Hepatocyte (in vitro differentiated cells): ENCODE measurements at places on chromosomes 1 and 21.

GRCh38 chr21:16834791-16835190 lies 678.1 kb upstream of the CXADR start:
- DNase-seq: no peak

DNA sequence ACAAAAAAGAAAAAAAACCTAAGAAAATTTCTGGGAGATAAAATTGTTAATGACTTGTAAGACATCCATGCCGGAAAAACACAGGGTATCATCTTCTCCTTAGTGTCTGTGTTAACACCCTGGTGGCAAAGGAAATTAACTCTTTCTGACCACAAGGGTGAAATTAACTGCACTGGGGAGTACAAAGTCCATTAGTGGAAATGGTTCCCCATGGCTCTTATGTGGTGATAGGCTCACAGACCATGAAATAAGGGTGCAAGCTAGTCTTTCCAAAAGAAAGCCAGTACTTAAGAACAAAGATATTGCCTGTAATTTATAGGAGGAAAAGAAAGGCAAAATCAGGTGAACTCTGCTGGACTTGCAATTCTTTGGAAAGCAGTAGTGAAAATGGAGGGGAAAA lies 185.4 kb downstream of the LRRIQ3 start:
- no peak for DNase-seq

DNA sequence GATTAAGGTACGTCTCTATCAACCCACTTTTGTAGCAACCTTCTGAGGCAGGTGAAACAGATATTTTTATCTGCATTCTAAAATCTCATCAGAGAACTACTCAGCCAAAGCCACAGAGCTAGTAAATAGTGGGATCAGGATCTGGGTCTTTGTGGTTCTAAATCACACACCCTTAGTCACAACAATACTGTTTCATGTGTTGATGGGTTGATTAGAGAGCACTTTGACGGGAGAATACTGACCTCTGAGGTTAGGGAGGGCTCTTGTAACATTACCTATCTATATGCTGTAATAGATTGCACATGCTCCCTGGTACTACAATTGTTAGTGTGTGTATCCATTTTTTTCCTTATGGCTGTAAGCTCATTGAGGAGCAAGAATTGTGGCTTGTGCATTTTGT lies 45.5 kb upstream of the CCDC190 start:
- no peak for DNase-seq

DNA sequence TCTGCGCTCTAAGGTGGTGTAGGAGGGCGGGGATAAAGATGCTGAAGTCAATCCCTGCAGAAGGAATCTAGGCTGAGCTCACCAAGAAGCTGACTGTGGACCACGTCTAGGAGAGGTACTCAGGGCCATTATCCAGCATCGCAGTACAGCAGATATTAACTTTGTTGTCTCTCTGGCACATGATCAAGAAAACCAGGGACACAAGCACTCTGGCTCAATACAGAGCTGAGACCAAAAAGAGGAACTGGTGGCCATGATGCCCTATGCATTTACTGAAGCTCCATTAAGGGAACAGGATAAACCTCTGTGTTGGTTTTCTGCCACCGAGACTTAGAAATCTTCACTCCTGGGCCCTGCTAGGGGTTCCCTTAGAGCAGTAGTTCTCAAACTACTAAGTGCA lies 38.0 kb upstream of the ANGPTL7 start:
- DNase-seq: no peak

DNA sequence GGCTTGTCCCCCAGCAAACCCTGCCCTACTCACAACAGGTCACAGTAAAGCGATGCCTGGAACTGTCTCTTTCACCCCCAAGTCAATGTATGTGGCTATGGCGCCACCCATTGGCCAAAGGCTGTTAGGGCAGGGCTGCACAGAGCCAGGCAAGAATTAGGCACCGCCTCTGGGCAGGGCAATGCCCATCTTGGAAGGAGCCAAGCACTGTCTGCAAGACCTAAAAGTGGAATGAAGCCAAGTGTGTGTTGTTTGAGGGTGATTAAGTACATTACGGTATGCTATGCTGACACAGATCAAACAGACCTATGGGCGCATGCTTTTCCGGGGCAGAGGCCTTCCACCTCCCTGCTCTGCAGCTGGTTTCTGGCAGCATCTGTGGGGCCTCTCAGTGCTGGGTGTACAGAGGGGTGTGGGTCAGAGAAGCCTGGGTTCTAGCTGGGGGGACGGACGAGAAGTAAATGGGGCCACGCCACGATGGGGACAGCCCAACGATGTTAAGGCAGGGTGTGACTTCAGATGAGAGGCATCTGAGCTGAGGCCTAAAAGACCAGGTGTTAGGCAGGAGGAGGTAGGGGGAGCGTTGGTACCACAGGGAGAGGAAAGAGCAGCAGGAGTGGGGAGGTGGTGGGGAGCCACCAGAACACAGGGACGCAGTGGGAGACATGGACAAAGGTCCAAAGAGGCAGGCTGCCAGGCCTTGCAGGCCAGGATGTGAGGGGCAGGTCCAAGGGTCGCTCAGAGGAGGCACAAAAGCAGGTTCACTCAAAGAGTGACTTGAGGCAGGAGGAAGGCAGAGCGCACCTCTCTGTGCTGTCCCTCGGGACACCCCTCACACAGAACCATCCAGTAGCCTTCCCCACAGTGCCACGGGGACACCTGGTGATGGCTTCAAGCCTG lies 49.8 kb downstream of the ACOT7 start:
- peak; percentile 86 for DNase-seq

DNA sequence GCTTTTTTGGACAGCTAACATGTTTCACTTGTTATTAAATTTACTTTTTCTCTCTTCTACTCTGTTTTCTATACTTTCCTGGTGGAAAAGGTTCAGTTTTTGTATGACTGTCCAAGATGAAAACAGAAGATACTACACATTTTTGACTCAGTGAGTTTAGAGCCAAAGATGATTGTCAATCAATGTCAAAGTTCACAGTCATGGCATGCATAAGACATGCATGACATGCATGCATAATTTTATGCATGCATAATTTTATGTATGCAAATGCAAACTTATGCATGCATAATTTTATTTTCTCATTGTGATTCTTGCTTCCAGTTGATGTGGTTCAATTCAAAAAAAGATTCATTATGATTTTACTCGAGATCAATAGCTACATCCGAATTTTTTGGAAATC lies 48.1 kb upstream of the TMPRSS15 start:
- no peak for DNase-seq

GRCh38 chr1:24503059-24503751 lies 569 bp downstream of the RCAN3 start:
- DNase-seq: peak; percentile 25

GRCh38 chr21:41763996-41764395 lies 2.9 kb downstream of the RIPK4 start:
- DNase-seq: no peak

DNA sequence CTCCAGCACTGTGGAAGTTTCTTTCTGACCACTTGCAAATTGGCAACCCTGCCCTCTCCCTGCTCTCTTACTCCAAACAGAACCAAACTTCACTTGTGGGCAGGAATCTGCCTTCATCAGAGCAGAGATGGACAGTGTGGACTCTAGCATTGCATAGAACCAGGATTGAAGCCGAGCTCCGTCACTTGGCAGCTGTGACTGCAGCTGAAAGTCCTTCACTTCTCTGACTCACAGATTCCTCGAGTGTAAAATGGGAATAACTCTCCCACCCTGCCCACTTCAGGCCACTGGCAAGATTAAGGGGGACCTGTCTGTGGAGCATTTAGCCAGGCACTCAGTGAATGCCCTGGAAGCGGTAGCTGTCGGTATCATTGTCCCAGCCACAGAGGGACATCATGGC lies 75.7 kb upstream of the ZBTB40 start:
- DNase-seq: no peak

DNA sequence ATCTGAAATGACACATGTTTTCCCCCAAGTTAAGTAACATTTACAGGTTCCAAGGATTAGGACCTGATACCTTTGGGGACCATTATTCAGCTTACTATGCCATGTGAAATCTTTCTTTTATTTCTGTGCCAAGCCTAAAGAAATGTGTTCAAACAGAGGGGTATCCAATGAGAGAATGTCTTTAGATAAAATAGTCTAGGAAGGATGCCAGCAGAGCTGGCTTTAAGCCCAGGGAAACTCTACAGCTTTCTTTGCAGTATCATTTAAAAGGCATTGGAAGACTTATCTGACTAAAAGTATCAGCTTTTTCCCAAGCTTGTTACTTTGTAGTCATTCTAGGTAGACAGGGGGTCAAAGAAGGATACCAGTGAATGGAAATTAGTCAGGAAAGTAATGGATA lies 860.4 kb downstream of the PLA2G4A start:
- DNase-seq: no peak

- DNase-seq: no peak
These were observed 9.9 kb upstream of the CD247 start for GRCh38 chr1:167528057-167528728.

- DNase-seq: peak; percentile 93
These were observed 283.4 kb downstream of the ASTN1 start for GRCh38 chr1:176880955-176881595.

- no peak for DNase-seq
These were observed 163.7 kb downstream of the ROR1 start for GRCh38 chr1:63937461-63938022.

DNA sequence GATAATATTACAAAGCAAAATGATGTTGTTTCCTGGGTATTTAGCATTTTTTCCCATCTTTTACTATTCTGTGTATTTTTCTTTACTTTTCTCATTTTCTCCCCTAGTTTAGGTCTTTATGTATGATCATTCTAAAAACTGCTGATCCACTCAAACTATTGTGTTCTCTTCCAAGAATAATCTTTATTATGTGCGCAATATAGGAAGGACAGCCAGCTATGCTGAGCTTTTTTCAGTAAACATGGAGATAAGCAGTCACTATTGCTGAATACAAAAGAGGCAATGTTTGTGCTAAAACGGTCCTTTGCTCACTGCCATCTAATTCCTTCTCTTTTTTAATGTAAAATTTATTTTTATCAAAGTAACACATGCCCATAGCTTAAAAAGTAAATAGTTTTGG lies 6.7 kb upstream of the PTBP2 start:
- no peak for DNase-seq

DNA sequence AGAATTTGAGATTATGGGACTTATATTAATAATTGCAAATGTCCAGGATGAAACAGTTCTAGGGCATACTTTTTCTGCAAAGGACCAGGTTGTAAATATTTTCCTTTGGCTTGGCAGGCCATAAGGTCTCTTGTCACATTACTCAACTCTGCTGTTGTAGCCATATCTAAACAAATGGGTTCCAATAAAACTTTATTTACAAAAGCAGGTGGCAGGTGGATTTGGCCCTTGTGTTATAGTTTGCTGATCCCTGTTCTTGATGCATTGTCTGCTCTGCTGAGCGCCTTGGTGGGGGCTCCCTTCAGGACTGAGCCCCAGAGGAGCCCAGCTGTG lies 258.5 kb downstream of the FOXD2 start:
- DNase-seq: no peak
